ENCODE measurements at places on chromosomes 7 and 10.

- no peak for DNase-seq
Measured at GRCh38 chr7:71408271-71408670, 276.3 kb downstream of the GALNT17 start.

DNA sequence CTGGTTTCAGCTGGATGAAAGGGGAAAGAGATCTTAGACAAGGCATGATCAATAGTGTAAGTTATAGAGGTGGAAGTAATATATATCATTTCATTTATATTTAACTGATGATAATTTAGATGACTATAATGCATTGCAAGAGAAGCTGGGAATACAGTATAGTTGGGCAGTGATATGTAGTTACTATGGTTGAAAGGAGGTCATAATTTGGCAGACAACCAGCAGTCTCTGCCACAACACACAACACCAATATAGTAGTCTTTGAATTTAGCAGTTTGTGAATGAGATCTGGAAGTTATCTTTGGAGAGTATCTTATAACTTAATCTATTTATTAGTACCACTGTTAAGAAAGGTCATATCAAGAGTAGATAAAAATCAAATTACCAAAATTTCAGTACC lies 39.9 kb downstream of the TAX1BP1 start:
- no peak for DNase-seq

GRCh38 chr7:28998105-28998504 lies 40.0 kb upstream of the TRIL start:
- DNase-seq, result no peak

GRCh38 chr10:42980553-42981357 lies 96.1 kb upstream of the RET start:
- DNase-seq, result no peak

DNA sequence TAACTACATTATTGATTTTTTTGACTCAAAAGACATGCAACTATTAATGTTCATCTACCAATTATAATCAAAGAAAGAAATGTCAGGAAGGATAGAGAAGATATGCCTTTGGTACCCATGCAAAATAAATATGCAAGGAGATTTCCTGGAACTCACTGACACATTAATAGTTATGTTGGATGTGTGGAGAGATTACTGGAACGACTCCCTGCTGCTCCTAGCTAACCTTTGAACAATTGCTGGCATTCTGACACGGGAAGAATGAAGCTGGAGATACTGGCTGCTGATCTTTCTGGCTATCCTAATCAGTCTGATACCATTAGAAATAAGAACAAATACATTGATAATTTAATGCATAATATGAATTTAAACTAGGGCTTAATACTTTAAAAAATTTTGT lies 507.9 kb upstream of the NRG3 start:
- DNase-seq, result no peak

GRCh38 chr7:125033506-125033905 lies 103.9 kb upstream of the POT1 start:
- DNase-seq, result no peak

DNA sequence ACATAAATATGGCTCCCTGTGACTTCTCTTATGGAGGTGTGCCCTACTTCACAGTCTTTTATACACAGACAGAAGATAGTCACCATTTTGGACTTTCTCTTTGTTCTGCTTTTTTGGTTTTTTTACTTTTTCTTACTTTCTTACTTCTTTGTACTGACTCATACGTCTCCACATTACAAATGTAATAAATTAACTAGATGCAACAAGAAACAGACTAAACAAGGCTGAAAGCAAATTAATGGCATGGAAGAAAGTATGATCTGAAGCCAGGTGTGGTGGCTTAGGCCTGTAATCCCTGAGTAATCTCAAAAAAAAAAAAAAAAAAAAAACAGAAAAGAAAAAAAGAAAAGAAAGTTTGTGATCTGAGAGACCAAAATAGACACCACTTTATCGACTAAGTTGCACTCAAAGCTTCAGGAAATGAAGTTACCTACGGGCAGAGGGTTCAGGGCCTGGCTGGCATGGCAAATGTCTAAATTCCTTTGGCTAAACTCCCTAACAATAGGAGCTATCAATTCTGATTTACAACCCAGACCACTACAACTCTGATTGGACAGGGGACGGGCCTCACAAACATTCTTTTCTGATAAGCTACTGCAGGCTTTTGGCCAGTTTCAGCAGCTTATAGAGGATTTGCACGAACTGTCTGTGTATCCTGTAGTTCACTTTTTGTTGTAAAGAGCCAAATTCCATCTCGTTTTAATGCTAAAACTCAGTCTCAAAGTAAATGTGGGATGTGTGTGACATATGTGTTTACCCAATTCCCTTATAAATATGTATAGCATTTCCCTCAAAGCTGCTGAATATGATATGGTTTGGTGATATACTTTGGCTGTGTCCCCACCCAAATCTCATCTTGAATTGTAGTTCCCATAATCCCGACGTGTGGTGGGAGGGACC lies 129.1 kb downstream of the SEPTIN14 start:
- DNase-seq, result no peak

Measured in stimulated activated CD4-positive, alpha-beta T cell treated with anti-CD3 and anti-CD28 coated beads, Interleukin-4, amount 100 ng/mL, for 4 hours (primary cell).